ENCODE measurements at places on chromosomes 3 and 15.
A peak's percentile ranks its signal among the peaks of the same experiment; 100 is the strongest.

- no peak for DNase-seq
Observed at GRCh38 chr15:60353245-60353920, 44.4 kb downstream of the ANXA2 start.

GRCh38 chr15:83844742-83845141, 190.8 kb downstream of the ADAMTSL3 start:
- no peak for DNase-seq

DNA sequence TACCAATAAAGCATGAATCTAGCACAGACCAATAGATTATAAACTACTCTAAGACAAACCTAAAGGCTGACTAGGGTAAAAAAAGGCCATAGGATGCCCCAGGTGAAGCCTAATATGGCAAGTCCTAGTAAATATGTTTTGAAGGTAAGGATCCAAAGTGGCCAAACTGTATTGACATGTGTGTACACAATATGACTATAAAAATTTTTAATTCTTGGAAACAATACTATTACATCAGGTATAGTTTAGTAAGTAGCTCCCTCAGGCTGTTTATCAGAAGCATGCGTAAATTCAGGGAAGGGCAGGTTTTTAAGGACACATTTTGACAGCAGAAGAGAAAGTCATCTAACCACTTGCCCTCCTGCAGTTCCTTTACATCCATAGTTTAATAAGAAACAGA, 18.8 kb downstream of the GNB4 start:
- DNase-seq: no peak

DNA sequence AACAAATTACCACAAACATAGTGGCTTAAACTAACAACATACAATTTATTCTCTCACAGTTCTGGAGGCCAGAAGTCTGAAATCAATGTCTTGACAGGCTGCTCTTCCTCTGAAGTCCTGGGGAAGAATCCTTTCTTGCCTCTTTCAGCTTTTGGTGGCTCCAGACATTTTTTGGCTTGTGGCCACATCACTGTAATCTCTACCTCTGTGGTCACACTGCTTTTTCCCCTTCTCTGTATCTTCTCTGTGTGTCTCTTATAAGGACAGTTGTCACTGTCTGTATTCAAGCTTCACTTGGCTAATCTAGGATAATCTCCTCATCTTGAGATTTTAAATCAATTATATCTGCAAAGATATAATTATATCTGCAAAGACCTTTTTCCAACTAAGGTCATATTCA, 80.3 kb upstream of the ABHD2 start:
- no peak for DNase-seq

DNA sequence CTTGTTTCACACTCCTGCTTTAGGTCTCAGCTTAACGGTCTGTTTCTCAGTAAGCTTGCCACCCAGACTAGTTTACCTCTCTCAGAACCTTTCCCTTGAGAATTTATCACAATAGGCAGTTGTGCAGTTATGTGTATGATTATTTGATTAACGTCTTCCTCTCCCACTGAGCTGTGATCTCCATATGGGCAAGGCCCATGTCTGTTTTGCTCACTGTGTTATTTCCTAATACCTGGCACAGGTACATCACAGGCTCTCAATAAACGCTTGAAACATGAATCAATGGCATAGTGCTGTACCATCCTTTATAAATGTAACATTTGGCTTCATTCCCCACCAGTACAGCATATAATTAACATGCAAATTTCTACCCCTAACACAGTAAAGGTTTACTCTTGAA, 29.1 kb upstream of the RARRES1 start:
- DNase-seq: no peak

- peak; percentile 39 for DNase-seq
Observed at GRCh38 chr15:89647191-89647851, 7.9 kb downstream of the KIF7 start.

DNA sequence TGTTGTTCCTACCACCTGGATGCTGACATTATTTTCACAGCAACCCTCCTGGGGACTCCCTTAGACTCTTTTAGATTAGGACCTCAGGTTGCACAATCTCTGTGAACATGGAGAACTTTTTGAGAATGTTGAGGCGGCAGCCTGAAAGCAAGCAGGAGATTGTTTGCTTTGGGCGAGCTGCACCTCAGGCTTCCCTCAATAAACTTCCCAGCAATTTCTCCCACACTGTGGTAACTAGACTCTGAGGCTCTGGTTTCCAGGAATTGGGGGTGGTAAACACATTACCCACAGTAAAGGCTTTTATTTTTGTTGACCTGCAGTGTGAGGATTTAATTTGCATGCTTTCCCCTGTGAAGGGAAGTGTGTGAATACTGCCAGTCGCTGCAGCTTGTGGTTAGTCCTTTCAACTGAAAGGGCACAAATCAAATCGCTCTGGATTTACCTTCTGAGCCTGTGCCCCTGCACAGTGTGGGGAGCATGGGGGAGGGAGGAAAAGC, 35.2 kb upstream of the SIAH2 start:
- DNase-seq: no peak
